ENCODE measurements at places on chromosomes 7 and 10.
A peak's percentile ranks its signal among the peaks of the same experiment; 100 is the strongest.

DNA sequence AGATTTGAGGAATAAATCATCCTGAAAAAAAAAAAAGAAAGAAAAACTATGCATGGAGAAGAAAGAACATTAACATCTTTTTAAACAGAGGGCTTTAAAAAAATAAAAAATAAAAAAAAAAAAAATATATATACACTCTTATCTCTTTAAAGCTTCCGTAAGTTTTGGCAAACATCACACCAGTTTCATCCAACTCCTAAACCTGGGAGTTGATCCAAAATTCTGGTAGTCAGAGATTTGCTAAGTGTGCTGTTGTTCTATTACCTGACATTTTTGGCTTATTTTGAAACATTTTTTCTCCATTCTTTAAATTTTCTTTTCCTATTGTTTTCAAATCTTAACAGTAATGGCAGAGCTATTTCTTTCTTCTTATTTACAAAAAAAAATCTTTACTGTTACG is 273.1 kb downstream of the AGMO start:
- DNase-seq, result no peak

DNA sequence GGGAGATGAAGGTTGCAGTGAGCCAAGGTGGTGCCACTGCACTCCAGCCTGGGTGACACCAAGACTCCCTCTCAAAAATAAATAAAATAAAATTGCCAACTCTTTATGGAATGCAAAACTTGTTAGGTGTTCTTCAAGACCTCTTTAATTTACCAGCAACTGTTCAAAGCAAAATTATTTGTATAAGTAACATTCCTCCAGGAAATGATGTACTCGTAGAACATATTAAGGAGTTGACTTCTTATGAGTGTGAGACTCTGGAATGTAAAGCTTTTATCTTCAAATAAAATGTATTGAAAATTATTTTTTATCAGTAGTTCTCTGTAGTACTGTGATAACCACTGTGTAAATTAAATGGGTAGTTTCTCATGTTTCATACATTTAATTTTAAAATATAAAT is 94.4 kb downstream of the CYP51A1 start:
- DNase-seq, result no peak

DNA sequence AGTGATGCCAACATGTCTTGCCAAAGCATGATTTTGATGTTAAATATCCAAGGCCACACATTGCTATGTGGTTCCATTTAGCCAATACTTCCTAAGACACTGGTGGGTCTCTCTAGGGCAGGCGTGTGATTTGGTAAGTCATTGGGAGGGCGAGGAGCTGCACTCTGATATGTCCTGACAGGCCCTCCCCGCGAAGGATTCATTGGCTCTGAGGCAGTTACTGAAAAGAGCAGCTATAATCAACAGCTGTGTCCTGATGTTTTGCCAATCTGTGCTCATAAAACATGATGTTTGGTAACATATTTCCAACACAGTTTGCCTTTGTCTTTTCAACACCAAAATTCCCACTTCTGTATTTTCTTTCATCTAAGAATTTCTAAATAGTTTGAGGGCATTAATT is 646.7 kb downstream of the PARD3 start:
- DNase-seq, result no peak

DNA sequence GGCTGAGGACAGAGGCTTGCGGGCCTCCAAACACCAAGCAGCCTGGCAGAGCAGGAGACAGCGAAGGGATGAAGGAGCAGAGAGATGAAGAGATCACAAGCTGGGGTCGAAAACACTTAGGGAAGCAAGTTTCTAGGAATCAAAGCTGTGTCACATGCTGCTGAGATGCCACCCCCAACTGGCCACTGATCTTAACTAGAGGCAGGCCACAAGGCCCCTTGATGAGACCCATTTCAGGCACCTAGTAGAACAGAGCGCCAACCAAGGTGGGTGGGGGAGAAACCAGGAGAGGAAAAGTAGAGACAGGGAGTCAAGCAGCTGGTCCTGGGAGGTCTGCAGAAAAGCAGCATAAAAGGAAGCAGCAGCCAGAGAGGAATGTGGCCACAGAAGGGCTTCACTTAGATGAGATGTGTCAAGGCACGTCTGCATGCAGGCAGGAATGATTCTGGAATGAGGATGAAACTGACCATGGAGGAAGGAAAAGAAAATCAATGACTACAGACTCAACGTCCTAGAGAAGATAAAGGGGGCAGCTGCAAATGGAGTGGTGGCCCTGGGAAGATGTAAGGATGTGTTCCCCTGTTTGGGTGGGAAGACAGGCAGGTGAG is 85.0 kb upstream of the DDC start:
- DNase-seq, result no peak

DNA sequence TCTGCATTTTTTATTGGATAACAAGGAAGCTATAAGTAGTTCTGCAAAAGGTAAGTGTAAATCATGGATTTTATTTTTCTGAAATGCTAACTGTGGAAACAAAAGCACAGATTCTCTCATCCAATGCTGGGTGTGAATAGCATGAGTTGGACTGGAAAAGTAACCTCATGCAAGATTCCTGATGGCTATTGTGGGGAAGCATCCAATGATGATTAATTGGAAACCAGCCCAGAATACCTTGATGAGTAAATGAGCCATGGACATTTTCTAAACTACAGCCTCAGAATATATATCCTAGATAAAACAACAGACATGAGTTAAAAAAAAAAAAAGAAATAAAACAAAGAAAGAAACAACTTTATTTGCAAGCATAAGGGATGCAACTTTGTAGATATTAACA is 934.6 kb downstream of the CCSER2 start:
- DNase-seq, result no peak

GRCh38 chr10:77582710-77583115 is 54.9 kb downstream of the KCNMA1 start:
- no peak for DNase-seq

- DNase-seq, result no peak
These were observed 4.5 kb upstream of the BHLHA15 start for GRCh38 chr7:98206451-98207330.

DNA sequence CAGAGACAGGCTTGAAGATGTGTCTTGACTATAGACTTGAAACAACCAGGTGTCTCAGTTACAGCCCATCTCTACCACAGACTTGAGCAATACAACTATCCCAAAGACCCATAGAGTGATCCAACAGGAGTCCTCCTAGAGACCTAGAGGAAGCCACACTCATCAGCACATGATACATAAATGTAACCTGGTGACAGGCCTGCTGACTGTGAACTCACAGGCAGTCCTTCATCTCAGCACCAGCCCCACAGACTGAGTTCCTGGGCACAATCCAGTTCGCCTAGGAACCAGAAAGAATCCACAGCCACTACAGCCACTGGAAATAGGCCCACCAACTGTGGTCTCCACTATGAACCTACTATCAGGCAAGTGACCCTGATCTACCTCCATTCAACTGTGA is 121.3 kb downstream of the MACC1 start:
- no peak for DNase-seq

GRCh38 chr7:28835800-28836199 is 122.3 kb downstream of the TRIL start:
- no peak for DNase-seq

DNA sequence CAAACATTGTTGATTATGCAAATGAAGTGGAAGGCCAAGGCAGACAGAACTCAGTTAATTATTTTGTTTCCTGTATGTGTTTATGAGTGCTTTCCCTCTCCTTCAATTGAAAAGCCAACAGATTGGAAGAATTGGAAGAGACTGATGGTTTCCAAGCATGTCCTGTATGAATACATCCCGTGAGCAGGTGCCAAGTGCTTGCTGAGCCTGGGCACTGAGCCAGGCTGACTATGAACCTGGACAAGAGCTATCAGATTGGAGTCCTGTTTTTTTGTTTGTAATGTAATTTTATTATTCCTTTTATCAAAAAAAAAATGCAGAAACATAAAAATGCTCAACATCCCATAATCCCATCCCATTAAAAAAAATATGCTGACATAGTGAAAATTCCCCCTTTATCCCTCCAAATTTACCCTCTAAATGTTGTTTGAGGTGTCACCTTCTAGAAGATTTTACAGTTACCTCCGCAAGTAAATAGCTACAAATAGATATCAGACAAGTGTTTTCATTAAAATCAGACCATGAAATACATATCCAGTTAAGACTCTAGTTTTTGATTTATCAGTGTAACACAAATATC is 449.5 kb downstream of the GRID1 start:
- DNase-seq, result no peak

DNA sequence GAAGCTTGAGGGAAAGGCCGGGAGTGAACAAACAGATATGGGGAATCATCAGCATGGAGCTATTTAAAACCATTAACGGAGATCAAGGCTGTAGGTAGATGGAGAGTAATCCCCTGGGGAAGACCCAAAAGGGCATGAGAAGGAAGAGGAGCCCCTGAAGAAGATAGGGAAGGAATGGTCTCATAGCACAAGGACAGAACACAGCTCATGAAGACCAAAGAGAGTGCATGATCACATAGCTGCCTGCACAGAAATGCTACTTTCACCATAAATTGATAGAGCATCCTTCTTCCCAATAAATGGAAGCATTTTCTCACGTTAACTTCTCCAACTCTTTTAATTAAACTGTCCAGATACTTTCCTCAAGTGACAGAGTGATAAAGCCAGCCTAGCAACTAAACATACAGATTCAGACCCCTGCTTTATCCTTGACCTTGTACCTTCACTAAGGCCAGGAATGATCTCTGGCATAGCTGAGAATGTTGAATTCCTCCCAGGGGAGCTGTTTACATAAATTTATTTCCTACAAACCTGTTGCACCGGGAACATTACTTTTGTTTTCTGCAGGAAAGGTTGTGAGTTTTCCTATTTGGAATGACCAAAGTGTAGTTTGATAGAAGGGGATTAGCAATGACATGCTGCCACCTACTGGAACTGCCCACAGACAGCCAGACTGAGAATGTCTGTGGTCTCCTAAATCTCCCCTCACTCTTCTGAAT is 110.8 kb upstream of the LRGUK start:
- peak; percentile 32 for DNase-seq

- peak; percentile 74 for DNase-seq
These were observed 581 bp downstream of the PTPRZ1 start for GRCh38 chr7:121873289-121874194.

GRCh38 chr10:97080051-97080776 is 105.5 kb downstream of the SLIT1 start:
- DNase-seq, result no peak

GRCh38 chr7:13104128-13104527 is 416.7 kb downstream of the ARL4A start:
- no peak for DNase-seq

- DNase-seq, result no peak
These were observed 109.3 kb downstream of the UBE2H start for GRCh38 chr7:129843365-129843898.
